ENCODE measurements at places on chromosomes 7 and 10. TPM values are rescaled to one million over a fixed set of nuclear protein-coding genes. Genes with fewer than 3 reads are reported as not detected.

DNA sequence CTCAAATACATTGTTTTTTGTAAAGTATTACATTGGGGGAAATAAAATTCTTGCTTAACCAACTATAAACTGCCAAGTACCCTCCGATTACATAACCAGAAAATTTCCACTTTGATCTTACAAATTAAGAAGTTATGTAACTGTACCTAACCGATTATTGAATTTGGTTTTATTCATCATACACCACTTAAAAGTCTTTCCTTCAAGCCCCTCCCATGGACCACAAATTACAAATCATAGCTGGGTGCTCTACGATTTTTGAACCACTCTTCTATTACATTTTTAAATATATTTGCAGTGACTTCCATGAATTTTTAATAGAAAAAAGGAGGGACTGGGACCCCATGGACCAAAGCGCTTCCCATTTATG is 630 bp downstream of the ZNF680 start:
- no peak for DNase-seq

Gene SHOC2
- 26.0 TPM for total RNA-seq

- peak; percentile 79 for DNase-seq
Measured at GRCh38 chr10:103966671-103967447, at the start of gene SLK. TSS of gene SLK (plus strand) at chr10:103967140. CDS start at chr10:103967746, 606 bp downstream.

Gene PAPOLB
- under 0.01 TPM for total RNA-seq

DNA sequence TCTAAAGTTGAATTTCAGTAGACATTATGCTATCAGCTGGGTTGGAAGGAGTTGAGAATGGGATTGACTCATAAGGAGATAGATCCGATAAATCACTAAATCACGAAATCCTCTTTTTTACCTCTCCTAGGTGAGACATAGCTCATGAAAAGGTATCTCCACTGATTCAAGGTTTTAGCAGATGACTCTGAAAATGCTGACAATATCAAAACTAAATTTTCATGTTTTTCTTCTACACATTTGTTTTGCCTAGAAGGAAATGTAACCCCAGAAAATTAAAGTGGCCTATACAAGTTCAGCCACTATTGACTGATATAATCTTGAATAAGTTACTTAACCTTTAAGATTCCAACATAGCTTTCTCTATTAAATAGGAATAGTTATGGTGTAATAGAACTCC is 82.2 kb upstream of the VWDE start:
- no peak for DNase-seq

GRCh38 chr10:84587789-84588188 is 259.4 kb downstream of the CCSER2 start:
- DNase-seq = no peak

Gene FBXL13
- total RNA-seq = 5.6 TPM

GRCh38 chr10:59126261-59126660 is 50.2 kb upstream of the PHYHIPL start:
- DNase-seq = no peak

DNA sequence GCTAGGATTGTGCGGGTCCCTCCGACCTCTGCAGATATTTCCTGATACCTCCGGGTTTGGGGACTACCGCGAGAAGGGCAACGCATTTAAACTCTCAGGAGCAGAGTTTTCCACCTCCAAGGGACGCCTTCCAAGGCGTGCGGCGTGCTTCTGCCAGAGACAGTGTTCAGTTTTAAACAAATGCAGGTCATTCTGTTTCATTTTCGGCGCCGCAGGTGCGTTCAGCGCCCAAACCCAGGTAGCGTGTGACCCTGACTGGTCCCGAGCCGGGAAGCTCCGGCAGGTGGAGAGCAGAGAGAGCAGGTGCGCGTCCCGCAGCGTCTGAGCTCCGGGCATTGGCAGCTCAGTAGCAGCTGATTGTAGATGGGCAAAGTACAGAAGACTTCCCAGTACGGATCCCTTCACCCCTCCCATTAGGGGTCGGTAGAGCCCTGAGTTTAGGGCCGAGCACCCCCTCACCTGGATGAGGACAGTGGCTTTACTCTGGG is 1.4 kb upstream of the CYP26A1 start:
- DNase-seq = no peak

DNA sequence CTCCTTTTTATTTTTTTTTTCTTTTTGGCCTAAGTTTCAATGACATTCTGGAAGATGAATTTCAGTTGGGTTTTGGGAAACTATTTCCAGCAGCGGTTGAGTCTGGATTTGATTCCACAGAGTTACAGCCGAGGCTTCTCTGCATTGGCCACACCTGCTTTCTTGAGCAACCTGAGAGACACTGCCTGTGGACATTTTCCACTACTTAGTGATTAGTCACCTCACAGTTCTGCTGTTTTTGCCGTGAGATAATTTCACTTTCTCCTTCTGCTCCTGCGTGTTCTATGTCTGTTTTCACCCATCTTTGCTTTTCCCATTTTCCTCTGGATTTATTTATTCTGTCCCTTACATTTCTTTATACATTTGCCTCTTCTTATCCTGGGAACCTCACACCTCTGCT is 243.0 kb downstream of the BICC1 start:
- no peak for DNase-seq

DNA sequence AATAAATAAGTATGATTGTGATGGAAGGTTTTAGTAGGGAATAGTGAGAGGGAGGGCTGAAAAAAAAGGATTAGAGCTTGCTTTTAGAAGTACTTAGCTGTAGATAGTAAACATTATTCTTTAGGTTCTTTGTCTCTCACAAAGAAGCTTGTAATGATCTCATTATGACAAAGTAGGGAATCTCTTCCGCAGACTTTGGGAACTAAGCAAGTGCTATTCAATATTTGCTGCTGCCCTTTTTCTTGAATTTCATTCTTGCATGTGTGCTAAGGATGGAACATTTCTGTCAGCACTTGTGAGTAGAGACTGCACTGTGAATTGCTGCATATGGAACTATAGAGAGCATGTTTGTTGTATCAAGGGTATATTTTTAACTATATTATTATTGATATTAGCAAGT is 173.4 kb downstream of the ST7 start:
- DNase-seq = no peak

DNA sequence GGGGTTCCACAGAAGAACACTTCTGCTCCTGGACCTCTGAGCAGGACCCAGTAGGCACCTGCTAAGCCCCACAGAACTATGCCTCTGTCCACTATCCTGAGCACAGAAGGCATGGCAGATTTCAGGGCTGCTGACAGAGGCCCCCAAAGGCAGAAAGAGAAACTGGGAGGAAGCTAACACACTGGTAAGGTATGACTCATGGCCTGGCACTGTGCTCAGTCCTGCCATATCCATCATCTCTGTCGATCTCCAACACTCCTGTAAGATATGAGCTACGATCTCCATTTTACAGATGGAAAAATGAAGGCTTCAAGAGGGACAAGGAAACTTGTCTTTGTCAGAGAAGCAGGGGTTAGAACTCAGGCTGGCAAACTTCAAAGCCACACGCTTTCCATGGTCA is 62.2 kb downstream of the GRID1 start:
- no peak for DNase-seq

DNA sequence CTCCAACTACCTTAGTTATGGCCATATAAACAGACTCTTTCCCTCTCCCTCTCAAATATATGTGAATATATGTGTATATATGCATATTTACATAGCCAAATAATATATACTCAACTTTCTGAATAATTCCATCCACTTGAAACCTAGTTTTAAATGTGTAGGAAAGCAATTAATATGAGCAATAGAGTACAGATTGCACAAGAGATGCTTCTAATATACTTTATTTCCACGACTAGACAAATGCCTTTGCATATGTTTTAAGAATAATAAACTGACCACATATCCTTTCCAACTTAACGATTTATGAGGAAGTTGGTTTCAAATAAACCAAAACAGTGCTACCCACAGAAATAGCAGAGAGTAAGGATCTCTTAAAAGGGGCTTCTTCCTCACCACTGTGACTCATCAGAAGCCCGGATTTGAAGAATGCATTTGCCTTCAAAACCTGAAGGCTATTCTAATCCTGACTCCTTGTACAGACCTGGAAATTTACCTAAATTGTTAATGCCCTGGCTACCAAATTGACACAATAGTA is 266.3 kb downstream of the AHR start:
- no peak for DNase-seq

DNA sequence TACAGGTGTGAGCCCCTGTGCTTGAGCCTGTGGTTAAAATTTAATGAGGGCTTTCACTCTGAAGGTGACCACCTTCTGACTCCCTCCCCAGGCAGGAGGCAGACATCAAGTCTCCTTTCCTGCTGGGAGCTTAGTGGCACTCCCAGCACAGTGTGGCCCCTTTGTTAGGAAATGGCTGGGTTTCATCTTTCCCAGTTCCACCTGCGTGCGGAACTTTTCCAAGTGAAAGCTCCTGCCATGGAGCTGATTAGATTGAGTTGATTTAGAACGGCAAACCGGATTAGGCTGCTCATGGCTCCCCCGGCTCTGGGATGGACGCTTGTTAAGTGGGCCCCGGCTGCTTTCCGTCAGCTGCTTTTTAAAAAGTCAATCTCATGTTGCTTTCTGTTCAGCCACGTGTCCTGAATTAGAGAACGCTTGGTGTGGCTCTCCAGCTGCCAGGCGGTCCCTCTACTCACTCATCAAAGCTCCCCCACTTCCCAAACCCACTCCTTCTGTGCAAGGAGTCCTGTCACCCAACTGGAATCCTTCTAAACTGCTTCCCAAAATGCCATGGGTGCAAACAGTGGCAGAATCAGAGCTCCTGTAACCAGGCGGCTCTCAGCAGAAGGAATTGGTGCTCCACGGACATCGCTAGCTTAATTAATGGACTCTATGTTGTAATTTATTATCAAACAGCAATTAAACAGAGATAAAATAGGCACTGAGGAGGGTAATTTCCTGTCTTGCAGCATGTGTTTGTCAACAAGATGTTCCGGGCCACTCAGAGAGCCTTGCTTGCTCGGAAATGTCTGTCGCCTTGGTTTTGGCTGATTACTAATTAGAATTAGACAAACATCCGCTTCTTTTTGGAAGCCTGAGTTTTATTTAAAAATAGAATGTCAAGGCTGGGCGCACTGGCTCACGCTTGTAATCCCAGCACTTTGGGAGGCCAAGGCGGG is 551.2 kb downstream of the GALNT17 start:
- no peak for DNase-seq

Gene GRID1
- 1.0 TPM for total RNA-seq

DNA sequence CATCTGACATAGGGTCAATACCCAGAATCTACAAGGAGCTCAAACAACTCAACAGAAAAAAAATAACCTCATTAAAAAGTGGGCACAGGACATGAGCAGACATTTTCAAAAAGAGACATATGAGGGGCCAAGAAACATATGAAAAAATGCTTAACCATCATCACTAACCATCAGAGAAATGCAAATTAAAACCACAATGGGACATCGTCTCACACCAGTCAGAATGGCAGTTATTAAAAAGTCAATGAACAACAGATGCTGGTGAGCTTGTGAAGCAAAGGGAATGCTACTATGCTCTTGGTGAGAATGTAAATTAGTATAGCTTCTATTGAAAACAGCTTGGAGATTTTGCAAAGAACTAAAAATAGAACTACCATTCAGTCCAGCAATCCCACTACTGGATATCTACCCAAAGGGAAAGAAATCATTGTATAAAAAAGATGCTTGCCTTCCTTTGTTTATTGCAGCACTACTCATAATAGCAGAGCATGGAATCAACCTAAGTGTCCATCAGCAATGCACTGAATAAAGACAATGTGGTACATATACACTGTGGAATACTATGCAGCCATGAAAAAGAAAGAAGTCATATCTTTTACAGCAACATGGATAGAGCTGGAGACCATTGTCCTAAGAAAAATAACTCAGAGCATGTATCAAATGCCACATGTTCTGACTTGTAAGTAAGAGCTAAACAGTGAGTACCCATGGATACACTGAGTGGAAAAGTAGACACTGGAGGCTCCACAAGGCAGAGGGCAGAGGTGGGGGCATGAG is 139.8 kb downstream of the ADARB2 start:
- no peak for DNase-seq

- DNase-seq = no peak
Measured at GRCh38 chr10:46096909-46097575, 51.0 kb upstream of the MSMB start.

DNA sequence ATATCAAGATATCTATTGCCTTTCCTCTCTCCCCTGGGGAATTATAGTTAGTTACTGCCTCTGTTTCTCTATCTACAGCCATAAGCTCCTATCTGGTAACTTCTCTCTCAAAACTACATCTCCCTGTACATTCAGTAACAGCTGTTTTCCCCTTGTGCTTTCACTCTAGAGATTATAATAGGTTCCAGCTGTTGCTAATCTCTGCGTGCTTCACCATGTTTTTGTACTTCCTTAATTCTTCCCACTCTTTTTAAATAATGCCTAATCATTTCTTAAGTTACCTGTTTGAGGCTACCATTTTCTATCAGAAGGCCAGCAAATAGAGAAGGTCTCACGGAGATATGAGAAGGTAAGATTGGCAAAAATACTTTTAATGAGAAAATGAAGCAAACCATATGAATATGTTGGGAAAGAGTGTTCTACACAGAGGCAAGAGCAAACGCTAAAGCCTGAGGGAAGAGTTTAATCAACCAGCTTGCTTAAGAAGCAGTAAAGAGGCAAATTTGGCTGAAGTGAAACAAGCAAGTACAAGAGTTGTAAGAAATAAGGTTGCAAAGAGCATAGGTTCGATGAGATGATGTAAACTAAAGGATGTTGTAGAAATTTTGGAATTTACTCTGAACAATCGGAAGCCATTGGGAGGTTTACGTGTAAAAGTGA is 101.9 kb upstream of the HGF start:
- DNase-seq = no peak

DNA sequence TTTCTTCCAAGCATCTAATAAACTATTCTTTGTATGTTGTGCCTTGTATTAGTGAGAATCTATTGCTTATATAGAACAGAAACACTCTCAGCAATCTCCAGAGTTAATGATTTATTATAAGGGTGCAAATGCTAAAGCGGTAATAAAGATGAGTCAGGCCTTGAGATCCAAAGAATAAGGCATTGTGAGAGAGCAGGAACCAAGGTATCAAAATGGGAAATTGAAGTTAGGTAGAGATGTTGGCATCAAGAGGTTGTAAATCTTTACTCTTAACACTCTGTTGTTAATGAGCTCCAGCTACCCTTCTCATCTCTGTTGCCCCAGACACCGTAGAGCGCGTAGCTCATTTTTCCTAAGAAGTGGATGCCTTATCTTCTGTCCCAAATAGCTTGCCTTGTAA is 375.2 kb downstream of the ARL4A start:
- no peak for DNase-seq

- DNase-seq = no peak
Measured at GRCh38 chr7:39847227-39847626, 102.8 kb upstream of the CDK13 start.

- no peak for DNase-seq
Measured at GRCh38 chr10:95526044-95526443, 35.1 kb downstream of the SORBS1 start.

Gene CAMK2B
- total RNA-seq = 7.6 TPM

DNA sequence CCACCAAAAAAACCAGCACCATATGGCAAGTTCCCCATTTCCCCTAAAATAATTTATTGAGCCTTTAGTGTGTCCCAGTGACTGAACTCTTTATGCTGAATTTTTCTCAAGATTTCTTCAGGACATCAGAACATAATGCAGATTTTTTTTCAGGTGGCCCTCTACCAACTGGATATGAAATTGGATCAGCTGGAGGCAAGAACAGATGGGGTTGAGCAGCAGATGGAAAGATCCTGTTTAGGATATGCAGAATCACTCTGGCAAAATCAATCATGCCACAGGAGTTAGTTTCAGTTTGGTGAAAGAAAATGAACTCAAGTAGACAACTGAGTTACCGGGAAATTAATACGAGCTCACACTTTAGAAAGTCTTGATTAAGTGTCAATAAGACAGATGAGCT is 761.5 kb upstream of the C7orf33 start:
- no peak for DNase-seq

Gene ESYT2
- 40.5 TPM for total RNA-seq
